ENCODE measurements at places on chromosomes 1 and 21. TPM values are rescaled to one million over a fixed set of nuclear protein-coding genes. Genes with fewer than 3 reads are reported as not detected.

DNA sequence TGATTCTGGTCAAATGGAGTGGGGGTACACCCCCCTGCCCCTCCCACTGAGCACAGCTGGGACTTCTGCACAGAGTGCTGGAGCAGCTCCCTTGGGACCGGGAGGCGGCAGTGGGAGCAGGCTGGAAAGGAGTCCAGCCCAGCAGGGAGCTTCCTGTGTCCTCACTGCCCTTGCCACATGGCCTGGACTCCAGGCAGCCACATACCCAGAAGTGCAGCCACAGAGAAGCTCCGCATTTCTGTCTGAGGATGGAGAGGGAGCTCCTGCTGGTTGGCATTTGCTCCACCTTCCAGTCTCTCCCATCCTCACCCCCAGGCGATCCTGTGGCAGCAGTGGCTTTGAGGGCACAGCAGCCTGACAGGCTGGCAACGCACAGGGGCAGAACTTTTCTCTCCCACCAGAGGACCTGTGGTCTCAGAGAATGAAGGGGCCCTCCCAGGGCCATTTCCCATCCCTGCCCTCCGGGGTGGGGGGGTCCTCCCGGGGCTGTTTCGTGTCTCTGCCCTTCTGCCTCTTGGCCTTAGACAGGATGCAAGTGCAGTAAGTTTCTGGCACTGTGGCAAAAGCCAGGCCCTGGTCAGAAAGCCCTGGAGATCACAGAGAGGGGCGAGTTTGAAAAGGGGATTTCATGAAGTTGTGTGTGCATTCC lies 103.6 kb upstream of the COL6A1 start:
- no peaks in the 10 kb centered on the region for H3K36me3 ChIP-seq
- no peak for DNase-seq
- no peak overlapping the region for H3K27ac ChIP-seq

The OR2G6 gene
- not detected for total RNA-seq

- H3K36me3 ChIP-seq = no peaks in the 10 kb centered on the region
- peak; percentile 58 for DNase-seq
- peak overlapping the region; percentile 88 for H3K27ac ChIP-seq
- peak overlapping the region; percentile 99 for H3K4me3 ChIP-seq
- H3K27me3 ChIP-seq = no peaks in the 10 kb centered on the region
Observed at GRCh38 chr1:54052431-54052933, 522 bp downstream of the TMEM59 start.

DNA sequence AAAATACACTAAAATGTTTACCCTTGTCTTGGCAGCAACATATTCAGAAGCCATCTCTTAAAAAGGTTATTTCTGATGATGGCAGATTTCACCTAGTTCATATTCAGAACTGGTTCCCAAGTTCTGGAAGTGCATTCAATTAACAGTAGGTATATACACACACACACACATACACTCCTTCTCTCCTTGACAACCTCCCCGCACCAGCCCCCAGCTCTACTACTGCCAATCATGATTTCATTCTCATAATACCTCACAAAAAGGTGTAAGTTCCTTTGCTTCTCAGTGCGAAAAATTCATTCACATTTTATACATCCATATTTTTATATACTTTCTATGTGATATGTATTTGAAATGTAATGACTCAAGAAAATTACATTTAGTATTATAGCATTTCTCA lies 228.1 kb upstream of the ST6GALNAC5 start:
- no peak overlapping the region for H3K27ac ChIP-seq
- no peaks in the 10 kb centered on the region for H3K36me3 ChIP-seq
- DNase-seq = no peak

DNA sequence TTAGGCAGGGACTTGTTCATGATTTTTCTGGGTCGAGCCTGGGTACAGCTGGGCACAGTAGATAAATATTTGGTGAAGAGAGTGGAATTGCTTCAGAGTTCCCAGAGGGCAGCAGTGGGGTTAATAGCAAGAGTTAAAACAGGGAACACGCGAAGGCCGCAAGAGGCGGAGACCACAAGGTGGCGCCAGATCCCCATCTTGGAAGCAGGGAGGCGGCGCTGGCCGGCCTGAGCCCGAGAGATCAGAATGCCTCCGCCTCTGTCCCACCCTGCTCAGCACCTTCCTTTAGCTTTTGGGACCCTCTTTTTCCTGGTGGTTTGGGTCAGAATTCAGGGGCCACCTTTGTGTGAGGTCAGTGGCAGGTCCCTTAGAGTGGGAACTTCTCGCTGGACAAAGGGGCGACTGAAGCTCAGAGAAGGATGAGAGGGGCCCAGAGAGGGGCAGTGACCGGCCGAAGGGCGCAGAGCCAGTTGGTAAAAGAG lies 6.5 kb upstream of the PADI2 start:
- H3K27me3 ChIP-seq = no peaks in the 10 kb centered on the region
- no peak overlapping the region for H3K4me3 ChIP-seq
- DNase-seq = peak; percentile 74
- no peaks in the 10 kb centered on the region for H3K36me3 ChIP-seq
- H3K4me1 ChIP-seq = no peaks in the 10 kb centered on the region
- no peak overlapping the region for H3K27ac ChIP-seq

DNA sequence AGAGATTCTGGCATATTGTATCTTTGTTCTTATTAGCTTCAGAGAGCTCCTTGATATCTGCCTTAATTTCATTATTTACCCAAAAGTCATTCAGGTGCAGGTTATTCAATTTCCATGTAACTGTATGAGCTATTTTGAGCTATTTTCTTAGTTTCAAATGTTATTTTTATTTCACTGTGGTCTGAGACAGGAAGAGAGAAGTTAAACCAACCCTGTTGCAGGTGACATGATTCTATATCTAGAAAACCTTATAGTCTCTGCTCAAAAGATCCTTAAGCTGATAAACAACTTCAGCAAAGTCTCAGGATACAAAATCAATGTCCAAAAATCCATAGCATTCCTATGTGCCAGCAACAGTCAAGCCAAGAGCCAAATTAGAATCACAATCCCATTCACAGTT lies 1644.0 kb upstream of the B3GALT2 start:
- no peaks in the 10 kb centered on the region for H3K36me3 ChIP-seq
- H3K4me3 ChIP-seq = no peak overlapping the region
- no peak for DNase-seq
- no peaks in the 10 kb centered on the region for H3K27me3 ChIP-seq
- H3K4me1 ChIP-seq = no peaks in the 10 kb centered on the region

DNA sequence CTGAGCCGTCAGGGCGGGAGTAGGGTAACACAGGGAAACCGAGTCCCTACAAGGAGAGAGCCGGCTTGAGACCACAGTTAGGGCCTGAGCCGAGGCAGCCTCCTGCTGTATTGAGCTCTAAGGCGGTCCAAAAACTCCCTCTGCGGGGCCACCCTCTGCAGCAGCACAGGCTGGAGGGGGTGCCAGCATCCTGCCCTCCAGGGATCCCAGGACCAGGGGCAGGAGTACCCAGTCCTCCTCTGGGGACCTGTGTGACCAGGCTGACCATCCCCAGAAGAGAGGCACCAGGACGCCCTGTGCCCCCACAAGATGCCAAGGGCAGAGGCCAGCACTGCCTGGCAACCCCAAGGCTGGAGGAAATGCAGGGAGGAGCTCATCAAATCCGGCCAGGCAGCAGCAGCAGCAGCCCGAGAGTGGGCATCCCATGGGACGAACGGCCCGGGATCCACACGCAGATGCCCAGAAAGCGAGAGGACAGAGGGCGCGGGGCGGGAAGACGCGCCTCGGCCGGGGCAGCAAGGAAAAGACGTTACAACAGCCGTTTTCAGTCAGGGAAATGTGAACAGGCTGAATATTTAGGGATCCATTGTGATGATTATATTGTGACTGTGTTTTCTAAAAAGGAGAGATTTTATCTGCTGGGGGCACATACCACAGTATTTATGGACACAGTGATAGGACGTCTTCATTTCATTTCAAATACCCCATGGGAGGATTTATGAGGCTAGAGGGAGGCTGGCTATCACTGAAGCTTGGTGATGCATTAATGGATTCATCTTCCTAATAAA lies 57.1 kb upstream of the COL18A1 start:
- H3K4me3 ChIP-seq = no peak overlapping the region
- H3K27me3 ChIP-seq = no peaks in the 10 kb centered on the region
- no peak overlapping the region for H3K27ac ChIP-seq
- no peaks in the 10 kb centered on the region for H3K4me1 ChIP-seq
- no peak for DNase-seq

GRCh38 chr1:6505367-6506209 lies 14.1 kb upstream of the PLEKHG5 start:
- no peaks in the 10 kb centered on the region for H3K4me1 ChIP-seq
- no peaks in the 10 kb centered on the region for H3K36me3 ChIP-seq
- no peak for DNase-seq
- no peaks in the 10 kb centered on the region for H3K27me3 ChIP-seq

DNA sequence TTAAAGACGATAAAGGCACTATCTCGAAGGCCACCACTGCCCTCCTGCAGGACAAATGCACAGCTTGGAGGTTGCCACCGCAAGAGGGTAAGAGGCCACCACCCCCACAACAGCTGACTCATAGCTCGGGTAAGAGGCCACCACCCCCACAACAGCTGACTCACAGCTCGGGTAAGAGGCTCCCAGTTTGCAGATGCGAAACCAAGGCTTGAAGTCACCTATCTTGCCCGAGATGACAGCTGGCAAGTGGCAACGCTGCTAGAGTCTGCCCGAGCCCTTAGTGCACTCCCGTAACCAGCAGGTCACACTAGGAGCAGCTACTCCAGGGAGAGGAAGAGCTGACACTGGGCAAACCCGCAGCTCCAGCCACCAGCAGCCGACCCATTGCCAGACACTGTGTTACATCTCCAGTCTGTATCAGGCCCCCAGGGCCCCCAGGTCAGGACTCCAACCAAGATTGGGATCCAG lies 17.1 kb upstream of the SPSB1 start:
- no peaks in the 10 kb centered on the region for H3K27me3 ChIP-seq
- no peak overlapping the region for H3K27ac ChIP-seq
- peaks cover 28% of the 10 kb centered on the region for H3K4me1 ChIP-seq

DNA sequence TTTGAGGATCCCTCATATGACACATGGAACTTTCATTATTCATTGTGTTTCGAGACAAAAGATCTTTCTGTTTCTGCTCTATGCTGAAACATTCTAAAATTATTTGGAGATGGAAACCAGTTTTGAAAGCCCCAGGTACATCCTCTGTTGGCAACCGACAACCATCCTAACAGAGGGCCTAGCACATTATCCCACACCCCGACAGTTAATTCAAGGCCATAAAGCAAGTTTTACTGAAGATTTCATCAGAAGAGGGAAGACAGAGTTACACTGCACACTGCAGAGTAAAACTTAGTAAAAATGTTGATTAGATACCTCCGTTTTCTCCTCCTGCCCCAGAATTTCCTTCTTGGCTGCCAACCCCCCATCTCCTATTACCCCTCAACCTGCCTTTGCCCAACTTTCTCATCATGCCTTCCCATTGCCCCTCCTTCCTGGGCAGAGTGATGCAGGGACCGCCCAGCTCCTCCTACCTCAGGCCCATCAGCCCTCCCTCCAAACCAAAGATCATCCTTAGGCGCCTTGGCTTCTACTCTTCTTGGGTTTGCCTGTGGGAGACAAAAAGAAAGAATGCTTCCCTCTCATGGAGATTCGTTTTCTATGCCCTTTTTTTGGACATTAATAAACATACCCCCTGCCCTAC lies 52.9 kb upstream of the CITED4 start:
- H3K27me3 ChIP-seq = no peaks in the 10 kb centered on the region
- DNase-seq = no peak
- no peak overlapping the region for H3K27ac ChIP-seq
- no peaks in the 10 kb centered on the region for H3K36me3 ChIP-seq
- no peak overlapping the region for H3K4me3 ChIP-seq

GRCh38 chr1:81551946-81552345 lies 248.8 kb upstream of the ADGRL2 start:
- no peaks in the 10 kb centered on the region for H3K36me3 ChIP-seq
- H3K27me3 ChIP-seq = no peaks in the 10 kb centered on the region
- no peak overlapping the region for H3K4me3 ChIP-seq
- no peaks in the 10 kb centered on the region for H3K4me1 ChIP-seq
- no peak for DNase-seq

DNA sequence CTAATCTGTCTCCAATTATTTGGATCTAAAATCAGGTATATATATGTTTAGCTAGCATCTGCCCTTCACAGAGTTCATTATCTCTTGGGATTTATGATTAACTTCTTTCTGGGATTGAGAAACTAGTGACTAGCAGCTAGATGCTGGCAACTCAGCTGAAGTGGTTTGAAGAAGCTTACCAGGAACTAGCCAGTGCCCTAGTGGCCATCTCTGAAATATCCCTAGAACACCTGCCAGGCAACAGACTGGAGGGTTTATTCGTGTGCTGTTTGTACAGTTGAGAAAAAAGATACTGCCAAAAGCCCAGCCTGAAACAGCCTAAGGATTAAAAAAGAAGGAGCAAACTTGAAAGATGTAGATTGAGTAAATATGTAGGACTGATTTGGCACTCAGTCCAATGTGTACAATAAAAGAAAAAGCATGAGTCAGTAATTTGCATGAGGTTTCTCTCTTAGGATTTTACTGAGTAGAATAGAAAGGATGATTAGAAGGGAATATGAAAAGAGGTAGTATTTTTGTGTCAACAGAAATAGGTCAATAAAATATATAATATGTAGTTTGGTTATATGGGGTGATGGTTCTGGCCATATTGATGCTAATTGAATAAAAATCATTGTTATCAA lies 1144.6 kb upstream of the ADGRL2 start:
- H3K27me3 ChIP-seq = no peaks in the 10 kb centered on the region
- H3K4me3 ChIP-seq = no peak overlapping the region
- DNase-seq = no peak
- no peaks in the 10 kb centered on the region for H3K36me3 ChIP-seq
- H3K27ac ChIP-seq = no peak overlapping the region
- H3K4me1 ChIP-seq = no peaks in the 10 kb centered on the region

DNA sequence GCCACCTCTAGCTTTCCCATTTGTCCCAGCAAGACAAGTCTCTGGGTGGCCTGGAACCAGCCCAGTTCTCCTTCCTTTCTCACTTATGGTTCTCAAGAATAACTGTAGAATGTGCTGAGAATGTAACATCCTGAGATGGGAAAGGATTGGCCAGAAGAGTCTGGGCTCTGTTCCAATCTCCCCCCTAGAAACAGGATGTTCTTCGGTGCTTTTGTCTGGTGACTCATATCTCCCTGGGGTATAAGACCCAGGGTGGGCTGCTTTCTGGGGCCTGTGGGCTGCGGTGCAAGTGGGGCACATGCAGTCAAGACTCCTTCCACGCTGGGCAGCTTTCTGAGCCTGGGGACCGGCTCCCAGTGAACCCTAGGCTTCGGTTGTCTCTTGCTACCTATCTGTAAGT lies 251.2 kb upstream of the POU3F1 start:
- H3K27ac ChIP-seq = no peak overlapping the region
- no peak for DNase-seq
- H3K4me1 ChIP-seq = no peaks in the 10 kb centered on the region
- H3K27me3 ChIP-seq = no peaks in the 10 kb centered on the region

The PRR9 gene
- not detected for total RNA-seq

The VAV3 gene
- 1.6 TPM for total RNA-seq

The ARMH1 gene
- 64.0 TPM for total RNA-seq

DNA sequence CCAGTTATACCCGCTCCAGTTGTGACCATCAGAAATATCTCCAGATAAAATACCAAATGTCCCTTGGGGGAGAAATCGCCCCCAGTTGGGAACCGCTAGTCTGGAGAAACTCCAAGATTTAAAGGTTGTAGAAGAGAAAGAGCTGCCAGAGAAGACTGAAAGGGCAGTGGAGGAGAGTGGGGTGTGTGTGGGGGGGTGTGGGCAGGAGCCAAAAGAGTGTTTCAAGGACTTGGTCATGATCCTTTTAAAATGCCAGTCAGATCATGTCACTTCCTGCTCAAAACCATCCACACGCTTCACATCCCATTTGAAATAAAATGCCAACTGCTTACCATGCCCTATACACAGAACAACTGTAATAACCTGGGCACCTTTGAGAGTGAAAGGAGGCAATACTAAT lies 3.4 kb upstream of the HEYL start:
- no peak for DNase-seq
- H3K27ac ChIP-seq = no peak overlapping the region
- no peaks in the 10 kb centered on the region for H3K27me3 ChIP-seq

All from CD4-positive, alpha-beta memory T cell (primary cell).